Stimulated activated CD8-positive, alpha-beta memory T cell treated with anti-CD3 and anti-CD28 coated beads, Interleukin-7, amount 100 ng/mL, for 48 hours (primary cell): ENCODE measurements at places on chromosomes 6 and 20.

DNA sequence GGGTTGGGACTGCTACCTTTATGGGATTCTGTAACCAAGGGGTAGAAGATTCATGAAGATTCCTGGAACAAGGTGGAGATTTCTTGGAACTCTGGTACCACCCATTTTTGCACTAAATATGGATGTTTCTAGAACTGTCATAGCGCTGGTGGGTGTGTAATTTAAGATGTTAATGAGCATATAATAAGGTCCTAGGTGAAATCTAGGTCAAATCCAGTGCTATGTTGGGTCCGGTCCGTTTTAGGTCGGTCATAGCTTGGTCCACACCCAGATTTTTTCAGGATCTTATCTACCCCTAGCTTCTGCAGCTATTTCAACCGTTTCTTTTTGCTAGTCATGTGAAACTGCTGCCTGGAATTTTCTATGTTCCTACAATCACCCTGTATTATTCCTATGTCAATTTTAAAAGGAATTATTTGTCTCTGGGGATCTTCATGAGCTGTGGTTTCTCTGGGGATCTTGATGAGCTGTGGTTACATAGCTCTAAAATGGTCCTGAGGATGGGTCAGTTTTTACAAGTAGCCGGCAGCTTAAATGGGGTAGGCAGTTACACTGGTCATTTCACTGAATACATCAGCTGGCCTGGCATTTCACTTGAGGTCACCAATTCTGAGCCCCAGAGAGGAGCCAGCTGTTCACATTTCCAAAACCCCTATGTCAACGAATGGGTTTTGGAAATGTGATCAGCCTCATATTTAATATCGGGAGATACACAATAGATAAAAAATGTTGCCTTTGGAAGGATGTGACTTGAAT is 652.3 kb upstream of the FLRT3 start:
- no peak for DNase-seq

DNA sequence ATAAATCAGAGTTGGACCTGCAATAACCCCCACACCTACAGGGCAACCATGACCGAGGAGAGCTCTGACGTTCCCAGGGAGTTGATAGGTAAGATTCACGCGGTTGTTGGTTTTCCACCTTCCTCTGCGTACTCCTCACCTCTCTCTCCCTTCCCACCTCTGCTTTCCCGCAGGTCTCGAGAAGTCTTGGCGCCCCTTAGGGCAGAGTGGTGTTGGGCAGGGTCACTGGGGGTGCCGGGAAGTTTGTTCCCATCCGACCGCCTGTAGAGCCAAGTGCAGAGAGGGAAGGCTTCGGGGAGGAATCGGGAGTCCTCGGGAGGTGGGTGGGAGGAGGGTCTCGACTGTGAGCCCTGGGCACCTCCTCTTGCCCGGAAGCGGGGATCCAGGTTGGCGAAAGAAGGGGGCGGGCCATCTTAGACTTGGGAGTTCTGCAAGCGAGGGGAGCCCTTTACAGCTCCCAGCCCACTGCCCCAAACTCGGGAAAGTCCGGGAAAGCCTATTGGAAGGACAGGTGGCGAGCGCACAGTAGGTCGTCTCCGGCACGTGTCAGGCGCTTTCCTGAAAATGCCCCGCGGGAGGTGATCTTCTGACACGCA is 672 bp downstream of the CARMIL1 start:
- no peak for DNase-seq

- no peak for DNase-seq
Measured at GRCh38 chr6:12653486-12653885, 63.1 kb upstream of the PHACTR1 start.

DNA sequence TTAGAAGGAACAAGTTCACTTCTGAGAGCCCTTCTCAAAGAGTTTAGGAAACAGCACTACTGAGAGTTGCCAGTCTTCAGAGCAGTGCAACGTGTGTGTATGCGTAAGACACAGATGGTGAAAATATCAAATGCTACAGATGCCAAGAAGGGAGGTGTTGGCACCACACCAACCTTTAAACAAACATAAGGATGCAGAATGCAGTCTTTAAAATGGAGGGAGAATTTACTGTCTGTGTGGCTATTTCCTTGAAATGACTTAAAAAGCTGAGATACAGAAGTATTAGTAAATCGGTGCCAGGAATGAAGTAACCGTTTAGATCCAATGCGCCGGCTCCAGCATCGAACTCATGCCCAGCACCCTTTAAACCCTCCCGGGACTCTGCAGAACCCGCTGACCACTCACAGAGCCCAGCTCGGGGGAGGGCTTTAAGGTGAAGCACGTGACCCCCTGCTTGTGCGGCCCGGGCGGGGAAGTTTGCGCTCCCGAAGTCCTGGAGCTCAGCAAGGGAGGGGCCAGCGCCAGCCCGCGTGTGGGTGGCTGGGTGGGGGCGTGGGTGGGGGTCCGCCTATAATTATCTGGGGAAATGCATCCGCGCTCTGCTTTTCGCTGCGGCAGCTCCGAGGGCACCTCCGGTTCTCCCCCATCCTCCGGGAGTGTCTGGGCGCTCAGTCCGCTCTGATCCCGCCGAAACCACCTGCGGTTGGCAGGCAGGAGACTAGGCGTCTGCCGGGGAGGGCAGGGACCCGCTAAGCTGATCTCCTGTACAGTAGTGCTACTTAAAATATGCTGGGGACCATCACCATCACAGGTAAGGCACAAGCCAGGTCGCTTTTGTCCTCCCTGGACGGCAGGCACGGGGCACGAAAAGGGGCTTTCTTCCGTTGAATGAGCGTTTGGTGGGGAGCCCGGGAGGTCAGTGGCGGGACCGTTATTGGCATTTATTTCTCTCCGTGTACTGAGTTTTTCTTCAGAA is 66.0 kb downstream of the ZBTB2 start:
- no peak for DNase-seq

GRCh38 chr6:144234935-144235334 is 50.2 kb upstream of the UTRN start:
- no peak for DNase-seq

GRCh38 chr20:31861135-31861384 is 9.3 kb downstream of the DUSP15 start:
- DNase-seq, result no peak

GRCh38 chr6:2916158-2916925 is 13.2 kb upstream of the SERPINB9 start:
- no peak for DNase-seq

- DNase-seq, result no peak
Measured at GRCh38 chr20:49054056-49054643, 8.0 kb downstream of the CSE1L start.

DNA sequence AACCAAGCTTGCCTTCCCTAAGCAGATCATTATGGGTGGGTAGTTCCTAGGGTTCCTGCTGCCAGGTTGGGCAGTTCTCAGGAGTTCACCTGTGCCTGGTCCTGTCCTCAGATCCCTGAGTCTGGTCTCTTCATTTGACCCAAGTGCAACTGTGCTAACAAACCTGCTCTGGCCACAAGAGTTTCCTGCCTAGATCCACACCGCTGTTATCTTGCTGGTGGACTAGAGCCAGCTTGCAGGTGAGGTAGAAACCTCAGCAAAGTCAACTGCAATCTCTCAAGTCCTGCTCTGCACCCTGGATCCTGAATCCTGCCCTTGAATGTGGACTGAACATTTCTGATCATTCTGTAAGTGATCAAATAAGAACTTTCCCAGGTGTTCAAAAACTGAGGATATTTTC is 191.8 kb upstream of the LRFN2 start:
- no peak for DNase-seq

DNA sequence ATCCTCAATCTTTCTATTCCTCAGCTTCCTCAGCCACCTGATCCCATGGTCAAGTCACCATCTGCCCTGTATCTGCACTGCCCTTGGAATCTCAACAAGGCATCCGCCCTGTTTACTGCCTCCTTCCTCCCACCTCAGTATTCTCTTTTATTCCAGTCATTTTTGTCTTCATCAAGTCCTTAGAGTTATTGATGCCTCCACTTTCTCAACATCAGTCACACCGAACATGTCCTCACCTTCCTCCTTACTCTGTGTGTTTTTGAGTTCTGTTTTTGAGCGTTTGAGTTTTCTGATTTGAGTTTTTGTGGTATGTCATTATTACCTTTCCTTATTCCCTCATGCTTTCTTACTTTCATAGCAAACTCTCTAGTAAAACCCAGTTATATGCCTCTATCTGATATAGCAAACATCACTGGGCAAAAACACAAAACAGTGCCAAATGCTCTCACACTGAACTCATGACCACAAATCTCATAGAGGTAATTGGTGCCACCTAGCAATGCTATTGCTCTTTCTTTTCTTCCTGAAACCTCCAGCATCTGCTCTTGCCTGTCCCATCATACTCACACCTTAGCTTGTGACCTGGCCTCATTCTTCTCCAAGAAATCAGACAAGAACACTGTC is 11.8 kb upstream of the GNRH2 start:
- no peak for DNase-seq

DNA sequence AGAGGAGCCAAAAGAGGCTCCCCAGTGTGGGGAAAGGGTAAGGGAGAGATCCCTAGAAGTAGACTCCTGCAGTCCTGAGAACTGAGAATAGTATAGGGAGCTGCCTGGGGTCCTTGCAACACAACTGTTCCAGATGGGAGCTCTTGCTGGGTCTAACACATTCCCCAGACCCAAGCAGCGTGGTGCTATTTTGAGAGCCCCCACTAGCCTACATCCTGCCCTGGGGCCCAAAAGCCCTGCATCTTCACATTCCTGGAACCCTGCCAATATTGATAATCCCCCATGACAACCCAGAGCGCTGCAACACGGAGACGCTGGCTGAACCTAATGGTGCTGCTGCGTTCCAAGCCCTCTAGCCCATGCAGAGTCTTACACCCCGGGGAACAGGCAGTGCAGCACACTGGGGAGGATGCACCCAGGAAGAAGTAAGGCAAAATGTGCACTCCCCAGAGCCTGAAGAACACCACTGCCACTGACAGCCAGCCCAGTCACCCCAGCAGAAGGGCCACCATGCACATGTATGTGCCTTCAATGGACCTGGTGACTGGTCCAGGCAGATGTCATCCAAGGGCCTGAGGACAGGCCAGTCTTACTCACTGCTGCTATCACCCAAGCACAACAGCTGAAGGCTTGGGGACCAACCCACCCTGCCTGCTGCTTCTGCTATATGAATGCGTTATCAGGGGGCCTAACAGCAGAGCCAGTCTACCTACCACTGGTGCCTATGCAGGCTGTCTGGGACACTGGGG is 7.0 kb upstream of the RNF217 start:
- no peak for DNase-seq

GRCh38 chr6:63269470-63269869 is 50.3 kb downstream of the LGSN start:
- no peak for DNase-seq

- no peak for DNase-seq
Measured at GRCh38 chr20:428658-429200, 20.6 kb downstream of the RBCK1 start.

GRCh38 chr6:85412911-85413430 is 36.9 kb upstream of the NT5E start:
- no peak for DNase-seq

GRCh38 chr6:10894958-10895357 is 8.1 kb downstream of the SYCP2L start:
- no peak for DNase-seq

DNA sequence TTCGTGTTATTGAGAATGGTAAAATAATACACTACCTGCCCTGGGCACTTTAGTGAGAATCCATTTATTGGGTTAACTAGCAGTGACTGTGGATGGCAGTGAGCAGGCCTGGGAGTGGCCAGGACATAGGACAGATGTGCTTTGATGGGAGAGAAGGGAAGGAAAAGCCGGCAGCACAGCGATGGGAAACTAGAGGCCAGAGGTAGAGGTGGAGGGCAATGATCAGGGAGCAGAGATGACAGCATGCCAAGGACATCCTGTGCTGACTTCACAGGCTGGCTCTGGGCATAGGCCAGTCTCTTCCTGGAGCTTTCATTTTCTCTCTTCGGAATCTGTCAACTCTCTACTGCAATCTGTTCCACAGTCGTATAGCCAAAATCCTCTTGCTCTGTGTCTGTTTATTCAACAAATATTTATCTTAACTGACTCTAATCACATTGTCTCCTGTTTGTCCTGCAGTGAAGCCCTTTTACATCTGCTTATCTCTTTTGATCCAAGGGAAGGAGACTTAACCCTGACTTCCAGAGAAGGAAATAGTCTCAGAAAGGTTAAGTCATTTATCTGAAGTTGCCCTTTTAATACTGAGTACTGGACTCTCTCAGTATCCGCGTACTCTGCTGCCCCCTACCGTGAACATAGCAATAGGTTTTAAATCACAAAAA is 18.4 kb upstream of the MMP24 start:
- peak; percentile 14 for DNase-seq

GRCh38 chr6:105592329-105592728 is 189.4 kb upstream of the PREP start:
- DNase-seq, result no peak
